ENCODE measurements at places on chromosomes 7 and 10.

DNA sequence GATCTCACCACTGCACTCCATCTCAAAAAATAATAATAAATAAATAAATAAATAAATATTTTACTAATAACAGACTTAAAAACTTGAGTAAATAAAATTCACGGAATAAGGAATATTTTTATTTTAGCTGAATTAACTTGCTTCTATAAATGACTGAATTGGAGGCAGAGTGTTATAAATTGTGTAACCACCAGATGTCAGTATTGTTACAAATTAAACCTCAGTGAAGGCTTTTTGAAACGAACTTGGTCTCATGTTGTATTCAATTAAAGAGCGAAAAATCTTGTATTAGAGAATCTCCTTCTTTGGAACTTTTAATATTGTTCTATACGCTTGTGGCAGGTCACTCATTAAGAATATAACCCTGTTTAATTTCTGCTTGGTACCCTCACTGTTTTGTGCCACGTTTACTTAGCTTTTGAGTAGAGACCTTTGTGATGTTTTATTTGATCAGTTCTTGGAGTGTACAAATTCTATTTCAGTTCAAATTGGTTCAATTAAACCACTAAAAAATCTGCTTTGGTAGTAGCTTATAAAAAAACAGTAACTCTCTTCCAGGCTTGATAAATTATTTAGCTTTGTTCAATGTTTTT, 45.6 kb upstream of the SCIN start:
- DNase-seq: peak; percentile 17

- DNase-seq: peak; percentile 53
Measured at GRCh38 chr10:110192552-110192951, 14.9 kb upstream of the MXI1 start.

DNA sequence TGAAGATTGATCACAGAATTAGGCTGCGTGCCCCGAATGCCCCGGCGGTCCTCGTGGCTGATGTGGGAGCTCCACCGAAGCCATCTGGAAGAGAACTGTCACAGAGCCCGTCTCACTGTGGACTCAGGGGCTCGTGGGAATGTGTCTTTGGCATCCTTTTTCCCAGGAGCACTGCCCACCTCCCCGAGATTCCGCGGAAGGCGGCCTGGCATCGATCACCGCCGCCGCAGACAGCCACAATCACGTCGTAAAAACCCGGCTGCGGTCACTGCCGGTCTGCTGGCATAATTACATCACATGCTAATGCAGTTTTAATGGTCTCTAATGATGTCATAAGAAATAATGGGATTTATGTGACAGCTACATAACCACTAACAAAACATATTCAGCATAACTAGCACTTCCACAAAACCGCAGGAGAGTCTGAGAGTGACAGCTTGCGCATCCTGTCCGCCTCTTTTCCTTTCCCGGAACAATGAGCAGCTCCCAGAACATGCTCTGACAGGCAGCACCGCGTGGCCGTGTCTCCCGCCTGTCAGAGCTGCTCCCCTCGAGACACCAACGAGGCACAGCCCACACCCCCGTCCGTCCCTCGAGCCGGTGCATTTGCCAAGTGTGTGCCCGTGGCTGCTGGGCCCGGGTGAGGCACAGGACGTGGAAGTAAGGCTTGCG, 490.0 kb downstream of the PTPRN2 start:
- no peak for DNase-seq

DNA sequence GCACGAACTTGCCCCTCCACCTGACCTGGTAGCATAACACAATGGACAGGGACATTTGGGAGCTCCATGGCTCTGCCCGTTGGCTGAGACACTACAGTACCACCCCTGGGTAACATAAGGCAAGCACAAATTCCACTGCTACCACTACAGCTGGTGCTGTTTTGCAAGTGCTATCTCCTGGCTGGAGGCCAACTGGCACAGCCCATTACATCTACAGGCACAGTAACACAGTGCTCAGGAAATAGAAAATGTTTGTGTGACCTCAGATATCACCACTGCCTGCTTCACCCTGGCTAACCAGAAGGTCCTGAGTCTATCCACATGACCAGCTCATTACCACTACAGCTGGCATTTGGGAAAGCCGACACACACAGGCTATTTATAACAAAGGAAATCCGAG, 631.1 kb upstream of the MBL2 start:
- DNase-seq: no peak

- no peak for DNase-seq
Measured at GRCh38 chr7:139661043-139661440, 116.8 kb downstream of the HIPK2 start.

DNA sequence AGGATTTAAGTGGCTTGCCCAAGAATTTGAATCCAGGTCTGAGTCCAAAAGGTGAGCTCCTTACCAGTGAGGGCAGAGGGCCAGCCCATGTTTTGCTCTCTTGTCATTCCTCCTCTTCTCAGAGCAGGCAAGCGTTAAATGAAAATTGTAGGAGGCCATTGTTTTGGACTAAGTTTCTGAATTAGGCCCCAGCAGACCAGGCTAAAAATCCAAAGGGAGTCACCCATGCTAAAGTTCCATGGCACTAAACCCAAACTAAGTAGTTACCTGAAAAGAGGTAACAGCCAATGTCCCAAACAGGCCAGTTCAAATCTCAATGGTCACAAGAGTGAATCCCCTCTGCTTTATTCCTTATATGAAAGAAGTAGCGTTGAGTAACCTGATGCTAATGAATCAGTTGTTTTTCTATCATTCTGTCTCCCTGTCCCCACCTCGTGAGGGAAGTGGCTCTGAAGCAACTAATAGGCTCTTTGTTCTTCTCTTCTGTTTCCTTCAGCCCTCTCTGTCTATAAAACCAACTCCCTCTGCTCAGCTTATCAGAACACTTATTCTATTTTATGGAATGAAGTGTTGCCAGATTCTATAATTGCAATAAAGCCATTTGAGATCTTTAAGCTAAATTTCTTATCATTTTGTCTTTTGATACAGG, 17.5 kb upstream of the CDH23 start:
- no peak for DNase-seq

GRCh38 chr10:132517951-132518521, 19.6 kb upstream of the INPP5A start:
- DNase-seq: no peak

GRCh38 chr10:118259288-118259906, 82.7 kb downstream of the FAM204A start:
- DNase-seq: peak; percentile 32

DNA sequence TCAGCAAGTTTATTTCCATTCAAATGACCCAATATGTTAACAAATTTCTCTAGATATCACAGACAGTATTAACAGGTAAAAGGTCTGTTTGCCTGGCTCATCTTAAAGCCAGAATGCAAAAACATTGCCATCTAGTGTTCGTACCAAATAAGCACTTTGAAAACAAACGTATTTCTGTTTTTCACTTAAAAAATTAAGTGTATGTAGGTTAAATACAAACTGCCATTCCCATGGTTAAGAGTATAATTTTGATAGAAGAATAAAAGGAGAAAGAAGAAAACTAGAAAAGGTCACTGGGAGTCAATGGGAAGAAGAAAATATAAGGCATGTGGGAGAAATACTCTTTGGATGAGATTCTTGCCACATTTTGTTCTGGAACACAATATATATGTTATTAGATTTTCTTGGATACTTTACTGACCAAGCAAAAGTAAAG, 51.0 kb downstream of the ORC5 start:
- DNase-seq: no peak

GRCh38 chr7:75756206-75756990, 15.6 kb downstream of the CCL26 start:
- DNase-seq: no peak

DNA sequence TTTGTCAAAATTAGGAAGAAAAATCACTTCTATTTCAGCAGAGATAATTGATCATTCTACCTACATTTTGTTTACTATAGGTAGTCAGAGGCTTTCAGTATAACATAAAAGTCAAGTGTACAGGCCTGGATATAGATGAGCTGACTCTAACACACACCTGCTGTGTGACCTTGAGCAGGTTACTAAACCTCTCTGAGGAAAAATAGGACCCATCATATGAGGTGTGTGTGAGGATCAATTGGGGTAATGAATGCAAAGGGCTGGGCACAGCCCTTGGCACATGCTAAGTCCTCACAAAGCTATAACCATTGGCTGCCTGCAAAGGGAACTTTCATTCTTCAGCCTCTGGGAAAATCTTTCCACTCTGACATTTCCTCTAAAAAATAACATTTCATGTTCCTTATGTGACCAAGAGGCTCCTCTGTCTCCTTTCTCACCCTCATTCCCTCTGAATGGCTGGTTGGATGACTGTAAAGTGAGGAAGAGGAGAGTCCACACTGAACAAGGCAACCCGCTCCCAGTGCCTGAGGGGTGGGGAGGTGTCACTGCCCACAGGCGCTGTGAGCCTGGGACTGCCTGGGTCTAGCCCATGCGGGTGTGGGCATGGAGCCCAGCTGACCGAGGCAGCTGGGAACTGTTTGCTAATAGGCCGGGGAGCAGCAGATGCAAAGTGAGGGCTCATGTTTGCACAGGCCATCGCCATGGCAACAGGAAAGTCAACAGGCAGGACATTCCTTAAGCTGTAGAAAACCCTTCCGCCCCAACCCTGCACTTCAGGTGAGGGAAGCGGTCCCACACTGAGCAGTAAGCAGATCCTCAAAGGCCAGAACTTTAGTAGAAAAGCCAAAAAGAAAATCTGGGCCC, 36.8 kb downstream of the MYOF start:
- no peak for DNase-seq

DNA sequence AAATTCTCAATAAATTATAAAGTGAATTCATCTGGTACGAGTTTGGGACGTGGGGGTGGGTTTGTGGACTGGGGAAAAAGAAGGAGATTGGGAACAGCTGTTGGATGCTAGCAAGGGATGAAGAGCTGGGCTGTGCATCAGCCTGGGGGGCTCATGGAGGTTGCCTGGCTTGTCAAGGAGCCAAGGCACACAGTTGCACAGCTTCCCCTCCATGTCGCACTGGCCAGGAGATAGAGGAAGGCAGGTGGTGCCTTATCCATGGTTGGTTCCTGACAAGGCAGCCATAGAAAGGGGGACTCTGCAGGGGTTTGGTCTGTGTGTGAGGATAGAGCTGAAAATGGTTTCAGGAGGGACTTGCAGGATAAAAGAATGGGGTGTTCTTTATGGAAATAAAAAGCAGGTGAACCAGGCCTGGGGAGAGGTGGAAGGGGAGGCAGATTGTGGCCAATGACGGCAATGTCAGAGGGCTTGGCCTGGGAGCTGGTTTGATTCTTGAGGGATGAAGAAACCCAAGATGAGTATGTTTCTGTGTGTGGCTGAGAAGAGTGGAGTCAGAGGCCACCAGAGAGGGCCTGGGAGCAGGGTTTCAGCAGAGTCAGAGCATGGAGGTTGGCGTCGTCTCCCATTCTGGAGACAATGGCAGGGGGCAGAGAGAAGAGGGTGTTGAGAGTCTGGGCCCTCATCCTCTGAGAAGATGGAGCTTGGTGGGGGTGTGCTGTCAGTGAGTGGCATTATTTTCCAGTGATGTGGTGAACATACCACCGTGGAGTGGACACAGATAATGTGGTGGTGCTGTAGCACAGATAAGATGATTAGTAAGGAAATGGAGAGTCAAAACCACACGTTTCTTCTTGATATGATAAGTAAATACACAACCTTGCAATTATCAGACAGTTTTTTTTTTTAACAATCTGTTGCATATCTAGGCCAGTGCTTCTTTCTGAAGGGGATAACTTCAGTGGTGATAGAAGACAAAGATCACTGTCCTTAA, 108.2 kb downstream of the PTPN20 start:
- peak; percentile 4 for DNase-seq

DNA sequence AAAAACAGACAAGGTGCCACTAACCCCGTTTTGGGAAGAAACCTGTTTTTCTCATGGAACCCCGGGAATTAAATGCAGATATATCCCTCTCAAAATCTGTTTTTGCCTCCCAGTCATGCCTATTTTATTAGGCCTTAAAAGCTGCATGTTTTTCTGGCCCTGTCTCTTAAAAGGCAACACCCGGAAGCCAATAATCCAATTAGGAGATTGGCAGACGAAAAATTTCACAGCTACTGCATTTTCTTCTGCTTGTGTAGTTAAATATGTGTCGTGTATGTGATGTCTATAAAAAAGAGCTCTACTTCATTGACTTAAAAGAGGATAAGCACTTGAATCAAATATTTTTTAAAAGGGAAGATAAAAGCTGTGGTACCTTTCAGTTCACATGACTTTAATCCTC, 31.9 kb upstream of the OPTN start:
- no peak for DNase-seq

GRCh38 chr10:22656036-22656435, 58.3 kb downstream of the PIP4K2A start:
- DNase-seq: no peak

GRCh38 chr10:84193846-84194423, 402 bp upstream of the CDHR1 start:
- no peak for DNase-seq

GRCh38 chr10:98617906-98618520, 171.3 kb upstream of the HPS1 start:
- no peak for DNase-seq

DNA sequence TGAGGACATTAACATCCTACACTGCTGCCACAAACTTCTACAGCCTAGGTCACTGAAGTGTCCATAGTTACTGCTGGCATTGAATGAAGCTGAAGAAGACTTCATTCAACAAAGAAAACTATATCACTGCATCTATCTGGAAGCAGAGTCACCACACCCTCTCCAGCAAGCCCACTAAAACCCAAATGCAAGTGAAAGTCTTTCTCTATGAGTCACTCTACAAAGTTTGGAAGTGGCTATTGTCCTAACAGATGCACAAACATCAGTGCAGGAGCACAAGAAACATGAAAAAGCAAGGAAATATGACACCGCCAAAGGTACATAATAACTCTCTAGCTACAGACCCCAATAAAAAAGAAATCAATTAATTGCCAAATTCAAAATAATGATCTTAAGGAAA, 43.5 kb upstream of the CAMK2B start:
- no peak for DNase-seq

Data from GM10248 (cell line).